Peyer's patch (tissue), 4 donors: ENCODE measurements at places on chromosomes 7 and 10.
A peak's percentile ranks its signal among the peaks of the same experiment; 100 is the strongest.

GRCh38 chr10:119422682-119423509 is 119.6 kb downstream of the RGS10 start:
- no peak for DNase-seq
- H3K27me3 ChIP-seq = no peaks in the 10 kb centered on the region
- H3K36me3 ChIP-seq = no peaks in the 10 kb centered on the region
- no peak overlapping the region for H3K4me3 ChIP-seq
- H3K4me1 ChIP-seq = no peaks in the 10 kb centered on the region

- H3K4me3 ChIP-seq = no peak overlapping the region
- no peaks in the 10 kb centered on the region for H3K4me1 ChIP-seq
- no peaks in the 10 kb centered on the region for H3K27me3 ChIP-seq
- H3K27ac ChIP-seq = no peak overlapping the region
- no peak for DNase-seq
Measured at GRCh38 chr7:135098391-135098790, 49.5 kb upstream of the TMEM140 start.

DNA sequence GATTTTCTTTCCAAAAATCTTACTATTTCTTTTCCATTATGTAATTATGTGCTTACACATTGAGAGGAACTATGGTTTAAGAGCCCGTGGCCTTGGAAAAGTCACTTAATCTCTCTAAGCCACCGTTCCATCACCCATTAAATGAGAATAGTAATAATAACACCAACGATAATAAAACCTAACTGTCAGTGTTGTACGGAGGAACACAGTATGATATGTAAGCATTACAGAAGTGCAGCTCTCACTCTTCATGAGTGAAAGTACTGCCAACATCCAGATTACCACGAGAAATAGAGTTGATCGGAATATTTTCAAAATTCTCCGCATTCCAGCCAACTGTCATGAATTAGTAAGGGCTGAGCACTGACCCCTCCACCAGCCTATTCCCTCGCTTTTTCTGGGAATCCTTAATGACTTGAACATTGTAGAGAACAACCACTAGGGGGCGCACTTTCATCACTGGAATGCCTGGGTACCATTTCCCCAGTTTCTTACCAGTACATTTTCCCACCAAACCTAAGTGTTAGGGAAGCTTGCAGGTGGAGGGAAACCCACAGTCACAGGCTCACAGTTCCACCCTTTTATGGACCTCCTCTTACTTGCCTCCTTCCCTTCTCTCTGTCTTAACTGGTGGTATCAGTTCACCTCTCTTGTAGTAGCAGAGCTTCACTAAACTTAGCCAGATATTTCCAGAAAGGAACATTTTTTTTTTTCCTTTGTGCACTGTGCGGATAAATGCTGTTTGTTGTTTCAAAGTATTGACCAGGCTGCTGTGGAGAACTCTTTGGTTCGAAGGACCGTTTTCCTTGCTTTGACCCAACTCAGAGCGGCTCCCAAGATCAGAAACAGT is 27.8 kb downstream of the NKX2-3 start:
- DNase-seq = peak; percentile 23
- no peak overlapping the region for H3K4me3 ChIP-seq
- no peak overlapping the region for H3K27ac ChIP-seq
- H3K27me3 ChIP-seq = no peaks in the 10 kb centered on the region
- no peaks in the 10 kb centered on the region for H3K36me3 ChIP-seq

DNA sequence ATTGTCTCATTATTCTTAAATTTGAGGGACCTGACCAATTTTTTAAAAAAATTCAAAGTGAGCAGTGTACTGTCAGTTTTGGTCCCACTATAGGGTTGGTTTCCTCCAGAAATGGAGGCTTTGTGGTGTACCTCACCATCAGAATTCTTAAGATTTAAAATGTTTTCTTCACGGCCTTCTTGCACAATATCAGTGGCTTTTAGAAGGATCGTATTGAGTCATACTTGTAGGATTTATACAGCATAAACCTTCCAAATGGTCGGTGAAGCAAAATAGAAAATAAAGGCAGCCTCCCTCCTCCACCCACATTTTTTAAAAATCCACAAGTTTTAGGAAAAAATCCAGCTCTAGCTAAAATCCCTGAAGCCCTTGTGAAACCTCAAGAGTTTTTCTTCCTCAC is 126.4 kb downstream of the RNLS start:
- H3K4me3 ChIP-seq = no peak overlapping the region
- H3K36me3 ChIP-seq = no peaks in the 10 kb centered on the region
- no peak for DNase-seq
- no peak overlapping the region for H3K27ac ChIP-seq

DNA sequence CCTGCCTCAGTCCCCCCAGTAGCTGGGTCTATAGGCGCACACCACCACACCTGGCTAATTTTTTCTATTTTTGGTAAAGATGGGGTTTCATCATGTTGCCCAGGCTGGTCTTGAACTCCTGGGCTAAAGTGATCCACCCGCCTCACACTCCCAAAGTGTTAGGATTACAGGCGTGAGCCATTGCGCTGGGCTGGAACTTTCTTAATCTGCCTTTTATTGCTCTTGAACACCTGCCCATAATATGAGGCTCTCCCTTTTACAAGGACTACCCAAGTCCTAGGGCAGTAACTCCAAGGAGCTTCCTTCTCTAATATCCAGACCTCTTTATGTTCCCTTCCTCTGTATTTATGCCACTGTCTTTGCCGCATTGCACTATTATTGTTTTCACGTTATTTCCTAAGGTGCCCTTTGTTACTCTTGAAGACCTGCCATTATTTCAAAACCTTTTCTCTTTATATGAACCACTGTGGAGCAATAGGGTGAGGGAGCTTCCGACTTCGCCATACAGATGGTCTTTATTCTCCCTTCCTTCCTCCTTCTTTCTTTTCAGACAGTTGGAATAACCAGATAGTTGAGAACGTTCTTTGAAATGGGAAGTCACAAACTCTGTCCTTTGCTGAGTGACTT is 36.3 kb upstream of the TCF7L2 start:
- H3K27me3 ChIP-seq = no peaks in the 10 kb centered on the region
- no peaks in the 10 kb centered on the region for H3K4me1 ChIP-seq
- H3K36me3 ChIP-seq = no peaks in the 10 kb centered on the region
- H3K27ac ChIP-seq = peak overlapping the region; percentile 42

- no peaks in the 10 kb centered on the region for H3K36me3 ChIP-seq
- H3K27ac ChIP-seq = no peak overlapping the region
- no peak overlapping the region for H3K4me3 ChIP-seq
- no peaks in the 10 kb centered on the region for H3K27me3 ChIP-seq
Measured at GRCh38 chr7:112383671-112384417, 66.4 kb upstream of the IFRD1 start.

DNA sequence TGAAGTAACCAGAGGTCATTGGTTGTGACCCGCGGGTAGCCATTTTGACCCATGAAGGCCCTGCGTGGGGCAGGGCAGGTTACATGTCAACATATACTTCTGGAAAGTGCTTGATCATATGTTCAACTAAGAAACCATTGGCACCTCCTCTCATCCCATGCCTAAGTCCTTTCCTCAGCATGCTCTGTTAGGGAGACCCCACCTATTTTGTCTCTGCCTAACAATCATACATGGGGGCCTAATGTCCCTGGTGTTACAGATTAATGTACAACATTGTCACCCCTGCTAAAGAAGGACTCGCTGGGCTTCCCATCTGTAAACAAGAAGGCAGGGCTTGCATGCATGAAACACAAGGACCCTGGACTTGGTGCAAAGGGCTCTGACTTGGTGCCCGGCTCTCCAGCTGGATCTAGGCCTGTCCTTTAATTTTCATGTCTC is 133.7 kb upstream of the TNS3 start:
- peaks cover 4% of the 10 kb centered on the region for H3K4me1 ChIP-seq
- no peak for DNase-seq
- H3K36me3 ChIP-seq = no peaks in the 10 kb centered on the region
- H3K27ac ChIP-seq = no peak overlapping the region
- H3K27me3 ChIP-seq = no peaks in the 10 kb centered on the region

DNA sequence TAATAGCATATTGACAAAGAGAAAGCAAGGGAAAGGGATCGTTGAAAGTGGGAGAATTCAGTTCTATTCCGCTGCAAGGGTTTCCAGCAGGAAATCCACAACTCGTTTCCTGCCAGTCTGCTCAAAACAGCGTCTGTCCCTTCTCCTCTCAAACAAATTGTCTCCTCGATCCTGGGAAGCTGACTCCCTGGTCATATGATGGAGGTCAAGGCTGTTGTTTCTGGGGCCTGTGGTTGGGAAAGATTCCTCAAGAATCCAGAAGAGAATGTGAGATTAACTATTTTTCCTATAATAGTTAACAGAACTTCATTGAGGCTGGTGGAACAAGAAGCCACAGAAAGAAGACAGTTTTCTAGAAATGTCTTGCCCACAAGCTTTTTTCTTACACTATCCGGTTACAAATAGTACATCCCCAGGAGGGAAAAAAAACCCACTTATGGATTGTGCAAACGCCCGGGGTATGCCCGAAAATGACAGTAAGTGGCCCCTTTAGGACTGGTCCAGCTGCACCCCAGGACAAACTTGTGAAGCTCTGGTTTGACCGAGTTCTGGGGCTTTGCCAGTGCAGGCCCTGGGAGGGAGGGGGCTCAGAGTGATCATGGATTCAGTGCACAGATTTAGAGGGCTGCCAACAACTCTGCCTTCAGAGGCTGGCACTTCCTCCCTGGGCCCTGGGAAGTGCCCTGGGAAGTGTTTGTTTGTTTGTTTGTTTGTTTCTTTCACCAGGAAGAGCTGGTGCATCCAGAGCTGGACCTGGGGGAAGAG is 49.4 kb upstream of the CTBP2 start:
- H3K27me3 ChIP-seq = no peaks in the 10 kb centered on the region
- H3K27ac ChIP-seq = no peak overlapping the region
- H3K4me3 ChIP-seq = no peak overlapping the region
- no peaks in the 10 kb centered on the region for H3K36me3 ChIP-seq
- no peak for DNase-seq

DNA sequence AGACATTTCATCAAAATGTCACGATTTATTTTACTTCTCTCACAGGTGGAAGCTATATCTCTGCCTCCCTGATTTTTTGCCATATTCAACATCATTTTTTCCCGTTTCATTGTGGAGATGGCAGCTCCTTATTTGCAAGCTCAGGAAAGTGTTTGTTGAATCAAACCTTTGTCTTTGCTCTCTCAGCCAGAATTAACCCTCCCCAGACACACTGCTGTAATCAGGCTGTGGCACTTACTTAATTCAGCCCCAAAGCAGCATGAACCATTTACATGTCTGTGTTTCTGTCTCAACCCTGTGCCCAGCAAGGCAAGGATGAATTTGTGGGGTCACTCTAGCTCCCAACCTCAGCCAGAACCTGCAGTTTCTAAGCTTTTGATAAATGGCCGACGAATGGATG is 397.2 kb downstream of the TCERG1L start:
- H3K4me3 ChIP-seq = no peak overlapping the region
- H3K4me1 ChIP-seq = no peaks in the 10 kb centered on the region
- no peak overlapping the region for H3K27ac ChIP-seq
- no peaks in the 10 kb centered on the region for H3K36me3 ChIP-seq
- H3K27me3 ChIP-seq = no peaks in the 10 kb centered on the region

DNA sequence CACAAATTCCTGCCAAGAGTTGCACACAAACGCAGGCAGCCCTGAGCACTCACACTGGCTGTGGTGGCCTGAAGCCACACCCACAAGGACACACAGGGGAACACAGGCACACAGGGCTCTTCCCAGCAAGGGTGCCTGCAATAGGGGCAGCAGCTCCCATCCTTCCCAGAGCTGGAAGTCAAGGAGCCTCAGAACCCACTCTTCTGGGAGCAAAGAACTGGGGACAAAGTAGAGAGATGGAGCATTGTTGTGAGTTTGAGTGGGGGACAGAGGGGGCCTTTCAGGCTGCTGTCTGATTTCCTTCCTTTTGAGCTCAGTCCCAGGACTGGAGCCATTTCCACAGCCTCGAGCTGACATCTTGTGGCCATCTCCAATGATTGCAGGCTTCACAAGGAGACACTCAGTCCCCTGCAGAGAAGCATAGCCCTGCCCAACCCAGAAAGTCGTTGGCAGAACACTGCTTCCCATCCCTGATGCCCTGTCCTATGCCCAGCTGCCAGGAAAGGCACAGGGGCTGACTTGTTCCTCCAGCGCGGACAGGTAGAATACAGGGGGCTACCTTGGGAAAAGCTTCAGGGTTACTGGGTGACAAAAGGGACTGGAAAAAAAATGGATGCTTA is 34.4 kb upstream of the SLF2 start:
- DNase-seq = peak; percentile 60
- no peaks in the 10 kb centered on the region for H3K27me3 ChIP-seq

- H3K4me3 ChIP-seq = no peak overlapping the region
- H3K36me3 ChIP-seq = no peaks in the 10 kb centered on the region
- DNase-seq = peak; percentile 77
- no peaks in the 10 kb centered on the region for H3K27me3 ChIP-seq
Measured at GRCh38 chr10:5283305-5284158, 81.2 kb upstream of the UCN3 start.

- no peaks in the 10 kb centered on the region for H3K27me3 ChIP-seq
- H3K4me3 ChIP-seq = no peak overlapping the region
- H3K36me3 ChIP-seq = no peaks in the 10 kb centered on the region
- no peaks in the 10 kb centered on the region for H3K4me1 ChIP-seq
- no peak overlapping the region for H3K27ac ChIP-seq
Measured at GRCh38 chr10:100232101-100232500, 2.7 kb upstream of the CHUK start.

- no peak for DNase-seq
- H3K4me3 ChIP-seq = no peak overlapping the region
- H3K27ac ChIP-seq = no peak overlapping the region
- no peaks in the 10 kb centered on the region for H3K4me1 ChIP-seq
- H3K27me3 ChIP-seq = no peaks in the 10 kb centered on the region
Measured at GRCh38 chr10:17645621-17646345, 1.8 kb downstream of the STAM start.

- H3K27me3 ChIP-seq = no peaks in the 10 kb centered on the region
- H3K27ac ChIP-seq = no peak overlapping the region
- no peak overlapping the region for H3K4me3 ChIP-seq
- H3K4me1 ChIP-seq = no peaks in the 10 kb centered on the region
Measured at GRCh38 chr10:85580585-85580984, 786.0 kb downstream of the GRID1 start.

- H3K27me3 ChIP-seq = no peaks in the 10 kb centered on the region
- H3K27ac ChIP-seq = no peak overlapping the region
- no peaks in the 10 kb centered on the region for H3K4me1 ChIP-seq
- no peak overlapping the region for H3K4me3 ChIP-seq
Measured at GRCh38 chr10:60810437-60811182, 32.3 kb downstream of the CDK1 start.

GRCh38 chr7:16091701-16092310 is 329.5 kb downstream of the CRPPA start:
- H3K4me1 ChIP-seq = no peaks in the 10 kb centered on the region
- no peak overlapping the region for H3K27ac ChIP-seq
- H3K4me3 ChIP-seq = no peak overlapping the region

GRCh38 chr7:107069457-107069856 is 25.0 kb downstream of the PRKAR2B start:
- no peaks in the 10 kb centered on the region for H3K27me3 ChIP-seq
- no peak for DNase-seq
- no peak overlapping the region for H3K27ac ChIP-seq

- H3K27ac ChIP-seq = no peak overlapping the region
- H3K4me3 ChIP-seq = no peak overlapping the region
- no peaks in the 10 kb centered on the region for H3K4me1 ChIP-seq
Measured at GRCh38 chr10:119945805-119946204, 53.3 kb downstream of the SEC23IP start.

GRCh38 chr7:150981644-150982043 is 3.5 kb upstream of the KCNH2 start:
- no peaks in the 10 kb centered on the region for H3K36me3 ChIP-seq
- no peak overlapping the region for H3K27ac ChIP-seq
- DNase-seq = no peak
- H3K27me3 ChIP-seq = peaks cover 9% of the 10 kb centered on the region

GRCh38 chr7:152142976-152143595 is 117.6 kb downstream of the GALNT11 start:
- H3K4me1 ChIP-seq = no peaks in the 10 kb centered on the region
- H3K27me3 ChIP-seq = no peaks in the 10 kb centered on the region
